ENCODE measurements at places on chromosomes 3 and 15.

DNA sequence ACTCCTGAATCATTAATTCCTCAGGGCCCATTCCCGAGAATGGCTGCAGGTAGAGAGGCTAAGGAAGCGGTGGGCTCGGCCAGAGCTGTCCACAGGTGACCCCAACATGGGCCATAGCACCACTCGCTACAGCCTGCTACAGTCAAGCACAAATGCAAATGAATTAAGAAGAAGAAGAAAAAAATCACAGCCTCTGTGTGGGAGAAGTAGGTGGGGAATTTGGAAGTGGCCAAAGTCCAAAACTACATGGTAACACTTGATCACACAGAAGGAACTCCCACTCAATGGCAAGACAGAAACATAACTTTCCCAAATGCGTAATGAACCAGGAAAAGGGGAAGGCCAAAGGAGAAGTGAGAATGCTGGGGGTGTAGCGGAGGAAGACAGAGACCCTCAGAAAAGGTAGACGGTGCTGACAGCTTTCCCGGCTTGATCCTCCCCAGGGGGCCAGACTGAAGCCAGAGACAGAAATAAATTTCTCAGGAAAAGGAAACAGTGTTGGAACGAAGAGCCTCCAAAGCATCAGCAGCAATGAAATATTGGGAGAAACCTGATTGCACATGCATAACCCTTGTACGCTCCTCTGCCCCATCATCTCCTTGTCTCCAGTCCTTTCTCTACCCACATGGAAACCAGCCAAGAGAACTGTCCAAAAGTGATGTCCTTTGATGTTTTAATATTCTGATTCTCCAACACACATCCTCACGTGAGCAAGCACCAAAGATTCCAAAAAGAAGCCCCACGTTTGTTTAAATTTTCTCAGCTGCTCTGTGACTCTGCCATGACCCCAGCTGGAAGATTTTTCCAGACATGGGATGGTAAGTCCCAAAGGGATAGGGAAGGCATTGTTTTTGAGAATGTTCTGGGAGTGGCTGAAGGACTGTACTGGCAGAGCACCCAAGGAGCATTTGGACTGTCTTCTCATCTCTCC, 107.6 kb downstream of the OXNAD1 start:
- H3K27ac ChIP-seq, result no peak overlapping the region
- H3K4me1 ChIP-seq, result peaks cover 62% of the 10 kb centered on the region
- H3K36me3 ChIP-seq, result peaks cover 77% of the 10 kb centered on the region
- H3K4me3 ChIP-seq, result no peak overlapping the region

GRCh38 chr15:60541481-60542299, 62.7 kb upstream of the ICE2 start:
- H3K4me1 ChIP-seq, result peaks cover 91% of the 10 kb centered on the region
- DNase-seq, result no peak
- no peaks in the 10 kb centered on the region for H3K27me3 ChIP-seq
- H3K36me3 ChIP-seq, result peaks cover 32% of the 10 kb centered on the region
- H3K27ac ChIP-seq, result peak overlapping the region; percentile 94

GRCh38 chr15:36479200-36479896, 100.1 kb upstream of the CDIN1 start:
- no peak overlapping the region for H3K27ac ChIP-seq
- H3K27me3 ChIP-seq, result no peaks in the 10 kb centered on the region
- no peaks in the 10 kb centered on the region for H3K36me3 ChIP-seq
- DNase-seq, result no peak

DNA sequence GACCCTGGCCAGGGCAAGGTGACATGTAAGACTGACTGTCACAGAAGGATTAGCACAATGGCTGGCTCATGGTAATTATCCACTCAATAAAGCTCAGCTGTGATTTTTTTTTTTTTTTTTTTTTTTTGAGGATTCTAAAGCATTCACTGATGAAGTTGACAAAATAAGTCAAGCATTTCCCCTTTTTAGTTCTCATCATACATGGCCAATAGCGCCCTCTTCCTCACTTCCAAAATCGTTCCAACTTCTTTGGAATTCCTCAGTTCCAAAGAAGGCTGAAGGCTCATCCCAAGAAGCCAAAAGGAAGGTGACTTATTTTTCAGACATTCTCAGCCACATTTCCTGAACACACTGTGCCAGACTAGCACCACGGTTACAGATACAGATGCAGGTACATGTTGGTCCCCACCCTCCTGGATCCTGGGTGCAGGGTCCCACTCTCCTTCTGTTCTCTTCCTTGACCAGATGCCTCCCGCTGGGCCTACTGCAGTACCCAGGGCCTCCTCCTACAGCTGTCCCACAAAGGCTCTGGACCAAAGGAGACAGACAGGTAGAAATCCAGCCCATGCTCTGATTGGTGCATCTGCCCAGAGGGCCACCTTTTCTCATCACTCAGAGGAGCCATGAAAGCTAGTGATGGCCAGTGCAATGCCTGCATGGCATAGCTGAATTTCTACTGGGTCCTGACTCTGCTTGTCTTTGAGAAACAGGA, 202.6 kb downstream of the UACA start:
- H3K36me3 ChIP-seq, result no peaks in the 10 kb centered on the region
- peaks cover 28% of the 10 kb centered on the region for H3K27me3 ChIP-seq
- H3K27ac ChIP-seq, result no peak overlapping the region
- DNase-seq, result no peak

- H3K27ac ChIP-seq, result no peak overlapping the region
- no peaks in the 10 kb centered on the region for H3K27me3 ChIP-seq
- no peaks in the 10 kb centered on the region for H3K36me3 ChIP-seq
- H3K4me1 ChIP-seq, result no peaks in the 10 kb centered on the region
- DNase-seq, result no peak
Observed at GRCh38 chr3:64251019-64251418, 25.8 kb upstream of the PRICKLE2 start.

DNA sequence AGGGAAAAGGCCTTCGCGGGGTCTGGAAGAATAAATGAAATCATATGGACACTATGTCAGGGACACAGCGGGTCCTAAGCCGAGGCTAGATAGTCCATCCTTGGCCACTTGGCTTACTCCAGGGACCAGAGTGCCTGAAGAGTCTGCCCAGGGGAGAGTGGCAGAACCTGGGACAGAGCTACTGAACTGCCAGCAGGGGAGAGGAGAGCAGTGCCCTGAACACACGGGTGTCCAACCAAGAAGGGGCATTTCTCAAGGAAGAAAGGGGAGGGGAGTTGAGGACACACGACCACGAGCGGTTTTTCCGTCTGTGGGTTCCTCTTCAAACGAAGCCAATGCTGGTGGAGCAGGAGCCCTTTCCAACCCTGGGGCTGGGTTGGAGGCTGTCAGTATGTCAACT, 1.0 kb downstream of the ACAN start:
- H3K4me1 ChIP-seq, result peaks cover 4% of the 10 kb centered on the region
- no peak overlapping the region for H3K27ac ChIP-seq
- H3K4me3 ChIP-seq, result no peak overlapping the region
- DNase-seq, result no peak

- no peak overlapping the region for H3K4me3 ChIP-seq
- no peaks in the 10 kb centered on the region for H3K27me3 ChIP-seq
- peak overlapping the region; percentile 37 for H3K27ac ChIP-seq
- peak; percentile 52 for DNase-seq
Observed at GRCh38 chr15:83014205-83014653, 2.8 kb upstream of the C15orf40 start.

DNA sequence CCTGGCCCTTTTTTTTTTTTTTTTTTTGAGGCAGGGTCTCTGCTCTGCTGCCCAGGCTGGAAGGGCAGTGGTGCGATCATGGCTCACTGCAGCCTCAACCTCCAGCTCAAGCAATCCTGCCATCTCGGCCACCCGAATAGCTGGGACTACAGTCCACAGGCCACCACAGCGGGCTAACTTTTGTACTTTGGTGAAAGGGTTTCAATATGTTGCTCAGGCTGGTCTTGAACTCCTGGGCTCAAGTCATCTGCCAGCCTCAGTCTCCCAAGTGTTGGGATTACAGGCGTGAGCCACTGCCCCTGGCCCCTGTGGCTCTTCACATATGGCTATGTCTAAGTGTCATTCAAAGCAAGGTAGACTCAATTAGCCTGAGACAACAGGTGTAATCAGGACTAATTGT, 8.8 kb upstream of the DPPA2 start:
- H3K4me1 ChIP-seq, result no peaks in the 10 kb centered on the region
- no peak for DNase-seq
- no peak overlapping the region for H3K27ac ChIP-seq

DNA sequence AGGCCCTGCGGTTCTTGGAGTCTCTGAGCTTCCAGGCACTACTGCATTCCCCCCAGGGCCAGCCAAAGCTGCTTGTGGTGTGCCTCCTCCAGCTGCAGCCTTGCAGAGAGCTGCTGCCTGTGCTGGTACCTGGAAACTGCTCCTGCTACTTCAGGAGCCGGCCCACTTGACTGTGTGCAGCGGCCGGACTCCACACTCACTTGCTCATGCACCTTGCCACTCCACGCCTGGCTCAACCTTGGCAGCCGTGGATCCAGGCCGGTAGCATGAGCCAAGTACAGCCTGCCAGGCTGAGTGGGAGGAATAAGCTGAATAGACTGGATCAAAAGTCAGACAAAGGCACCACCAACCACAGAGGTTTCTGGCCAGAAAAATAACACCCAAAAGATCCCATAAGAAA, 169.7 kb downstream of the TJP1 start:
- no peaks in the 10 kb centered on the region for H3K4me1 ChIP-seq
- no peaks in the 10 kb centered on the region for H3K36me3 ChIP-seq
- DNase-seq, result no peak
- no peak overlapping the region for H3K27ac ChIP-seq
- H3K4me3 ChIP-seq, result no peak overlapping the region

- H3K27me3 ChIP-seq, result no peaks in the 10 kb centered on the region
- no peak overlapping the region for H3K27ac ChIP-seq
- peaks cover 3% of the 10 kb centered on the region for H3K36me3 ChIP-seq
- H3K4me3 ChIP-seq, result no peak overlapping the region
- DNase-seq, result no peak
Observed at GRCh38 chr3:150729682-150730360, 26.1 kb upstream of the ERICH6 start.

DNA sequence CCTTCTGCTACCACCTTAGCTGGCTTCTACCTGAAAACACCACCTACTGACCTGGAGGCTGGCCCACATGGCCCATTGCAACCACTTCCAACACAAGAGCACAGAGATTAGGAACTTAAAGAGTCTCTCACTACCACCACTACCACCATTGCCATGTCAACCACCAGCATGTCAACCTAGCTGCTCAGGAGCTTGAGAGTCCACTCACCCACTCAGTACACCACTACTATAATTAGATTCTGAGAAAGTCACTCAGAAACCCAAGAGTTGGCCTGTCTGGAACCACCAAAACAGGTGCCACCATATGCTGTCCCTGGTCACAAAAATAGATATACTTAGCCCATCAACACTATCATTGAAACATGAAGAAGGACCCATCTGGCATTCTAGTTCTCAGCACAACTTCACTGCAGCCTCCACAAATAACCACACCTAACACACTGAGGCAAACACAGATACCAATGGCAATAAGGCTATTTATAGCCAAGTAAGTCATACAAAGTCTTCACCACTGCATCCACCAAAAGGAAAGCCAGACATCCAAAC, 806.7 kb upstream of the EPHA6 start:
- no peak overlapping the region for H3K4me3 ChIP-seq
- no peaks in the 10 kb centered on the region for H3K27me3 ChIP-seq
- H3K36me3 ChIP-seq, result no peaks in the 10 kb centered on the region
- H3K4me1 ChIP-seq, result no peaks in the 10 kb centered on the region
- no peak for DNase-seq
- no peak overlapping the region for H3K27ac ChIP-seq

GRCh38 chr3:186213946-186214345, 105.1 kb upstream of the ETV5 start:
- no peaks in the 10 kb centered on the region for H3K36me3 ChIP-seq
- peaks cover 38% of the 10 kb centered on the region for H3K27me3 ChIP-seq
- no peak overlapping the region for H3K4me3 ChIP-seq
- peaks cover 19% of the 10 kb centered on the region for H3K4me1 ChIP-seq

DNA sequence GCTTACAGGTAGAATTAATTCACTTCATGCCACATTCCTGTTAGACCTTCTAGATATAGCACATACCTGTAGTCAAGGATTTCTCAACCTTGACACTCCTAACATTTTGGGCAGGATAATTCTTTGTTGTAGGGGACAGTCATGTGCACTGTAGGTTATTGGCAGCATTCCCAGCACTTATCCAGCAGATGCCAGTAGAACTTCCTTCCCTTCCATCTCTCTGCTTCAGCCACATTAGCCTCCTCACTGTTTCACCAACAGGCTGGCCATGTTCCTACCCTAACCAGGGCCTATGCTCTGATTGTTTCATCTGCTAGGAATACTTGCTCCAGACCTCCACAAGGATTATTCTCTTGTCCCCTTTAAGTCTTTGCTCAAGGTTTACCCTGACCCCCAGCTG, 68.0 kb upstream of the STAC start:
- DNase-seq, result no peak
- H3K27ac ChIP-seq, result no peak overlapping the region
- no peak overlapping the region for H3K4me3 ChIP-seq
- no peaks in the 10 kb centered on the region for H3K4me1 ChIP-seq
- no peaks in the 10 kb centered on the region for H3K27me3 ChIP-seq
- no peaks in the 10 kb centered on the region for H3K36me3 ChIP-seq

DNA sequence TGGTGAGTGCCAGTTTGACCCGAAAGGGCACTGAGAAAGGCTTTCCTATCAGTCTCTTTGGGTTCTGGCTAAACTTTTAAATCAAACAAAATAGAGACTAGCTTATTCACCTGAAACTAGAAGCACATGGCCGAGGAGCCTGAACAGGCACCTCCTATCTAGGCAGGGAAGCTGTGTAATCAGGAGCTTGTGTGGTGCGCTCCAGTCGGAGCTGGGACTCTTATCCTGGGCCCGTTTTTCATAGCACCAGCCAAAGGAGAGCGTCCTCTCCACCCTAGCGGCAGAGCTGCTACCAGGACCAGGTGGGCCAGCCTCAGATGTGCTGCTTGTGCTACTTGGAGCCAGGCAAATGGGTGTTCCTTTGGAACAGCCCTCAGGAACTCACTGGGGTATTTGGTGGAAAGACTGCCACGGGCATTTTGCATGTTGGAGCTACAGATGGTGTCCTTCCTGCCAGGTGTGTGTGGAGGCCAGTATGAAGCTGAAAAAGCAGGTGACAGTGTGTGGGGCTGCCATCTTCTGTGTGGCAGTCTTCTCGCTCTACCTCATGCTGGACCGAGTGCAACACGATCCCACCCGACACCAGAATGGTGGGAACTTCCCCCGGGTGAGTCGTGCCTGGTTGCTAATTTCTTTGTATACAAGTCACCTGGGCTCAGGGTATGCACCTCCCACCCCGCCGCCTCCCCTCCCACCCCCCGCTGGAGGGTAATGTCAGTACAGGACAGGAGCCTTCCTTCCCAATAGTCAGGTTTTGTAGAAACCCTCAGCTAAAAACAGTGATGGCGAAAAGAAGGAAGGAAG, 833 bp downstream of the MAN2A2 start:
- H3K4me3 ChIP-seq, result peak overlapping the region; percentile 79
- no peak for DNase-seq
- H3K36me3 ChIP-seq, result peaks cover 39% of the 10 kb centered on the region
- no peaks in the 10 kb centered on the region for H3K27me3 ChIP-seq
- H3K4me1 ChIP-seq, result peaks cover 39% of the 10 kb centered on the region
- peak overlapping the region; percentile 82 for H3K27ac ChIP-seq
